Right atrium auricular region (tissue), 2 donors: ENCODE measurements at places on chromosomes 7 and 10. TPM values are rescaled to one million over a fixed set of nuclear protein-coding genes. Genes with fewer than 3 reads are reported as not detected.

The INHBA gene
- 22.2 TPM for total RNA-seq

The NKX2-3 gene
- not detected for total RNA-seq

The SP8 gene
- total RNA-seq, result not detected

The CABCOCO1 gene
- not detected for total RNA-seq

The MKI67 gene
- 0.35 TPM for total RNA-seq

The ZNF655 gene
- total RNA-seq, result 36.2 TPM

The RASSF4 gene
- 43.3 TPM for total RNA-seq

The LSM8 gene
- total RNA-seq, result 13.4 TPM

The HOXA1 gene
- 0.20 TPM for total RNA-seq

The NPC1L1 gene
- not detected for total RNA-seq

The ELOVL3 gene
- total RNA-seq, result 0.39 TPM

The SFTPD gene
- 2.1 TPM for total RNA-seq

The SPDYE1 gene
- total RNA-seq, result not detected

The TDRD1 gene
- 1.1 TPM for total RNA-seq

The ICA1 gene
- 39.4 TPM for total RNA-seq

The MDFIC gene
- total RNA-seq, result 17.1 TPM

The VGF gene
- not detected for total RNA-seq

The C10orf62 gene
- 0.35 TPM for total RNA-seq
